ENCODE measurements at places on chromosomes 12 and 14.

DNA sequence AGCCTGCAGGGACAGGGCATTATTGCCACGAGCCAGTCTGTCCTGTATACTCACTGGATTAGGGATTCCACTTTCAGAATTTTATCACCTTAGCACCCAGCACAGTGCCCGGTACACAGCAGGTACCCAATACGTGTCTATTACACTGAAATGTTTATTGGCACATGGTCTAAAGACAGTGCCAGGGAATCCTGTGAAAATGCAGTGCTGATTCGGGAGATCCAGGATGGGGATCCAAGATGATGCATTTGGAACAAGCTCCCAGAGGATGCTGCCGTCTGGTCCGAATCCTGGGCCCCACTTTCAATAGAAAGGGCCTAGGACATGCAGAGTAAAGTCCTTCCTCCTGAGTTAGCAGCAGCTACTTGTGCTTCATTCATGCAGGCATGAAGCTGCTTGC lies 230.7 kb downstream of the CACNA1C start:
- no peak for DNase-seq

DNA sequence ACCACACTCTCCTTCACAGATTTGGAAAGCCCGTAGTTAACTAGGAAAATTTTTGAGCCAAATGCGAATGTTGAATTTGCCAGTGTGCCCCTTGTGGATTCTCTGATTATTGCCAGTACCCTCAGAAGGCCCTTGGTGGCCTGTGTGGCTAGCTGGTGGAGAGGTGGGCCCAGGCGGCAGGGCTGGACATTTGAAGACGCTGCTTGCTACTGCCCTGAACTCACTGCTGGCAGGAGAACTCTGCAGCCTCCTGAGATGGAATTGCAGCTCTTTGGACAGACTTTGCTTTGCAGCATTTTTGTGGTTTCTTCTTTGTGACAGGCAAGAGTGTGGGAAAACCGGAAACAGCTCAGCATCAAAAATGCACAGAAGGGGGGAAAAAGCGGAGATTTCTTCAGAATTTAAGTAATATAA lies 97.6 kb downstream of the TGFB3 start:
- DNase-seq: no peak

DNA sequence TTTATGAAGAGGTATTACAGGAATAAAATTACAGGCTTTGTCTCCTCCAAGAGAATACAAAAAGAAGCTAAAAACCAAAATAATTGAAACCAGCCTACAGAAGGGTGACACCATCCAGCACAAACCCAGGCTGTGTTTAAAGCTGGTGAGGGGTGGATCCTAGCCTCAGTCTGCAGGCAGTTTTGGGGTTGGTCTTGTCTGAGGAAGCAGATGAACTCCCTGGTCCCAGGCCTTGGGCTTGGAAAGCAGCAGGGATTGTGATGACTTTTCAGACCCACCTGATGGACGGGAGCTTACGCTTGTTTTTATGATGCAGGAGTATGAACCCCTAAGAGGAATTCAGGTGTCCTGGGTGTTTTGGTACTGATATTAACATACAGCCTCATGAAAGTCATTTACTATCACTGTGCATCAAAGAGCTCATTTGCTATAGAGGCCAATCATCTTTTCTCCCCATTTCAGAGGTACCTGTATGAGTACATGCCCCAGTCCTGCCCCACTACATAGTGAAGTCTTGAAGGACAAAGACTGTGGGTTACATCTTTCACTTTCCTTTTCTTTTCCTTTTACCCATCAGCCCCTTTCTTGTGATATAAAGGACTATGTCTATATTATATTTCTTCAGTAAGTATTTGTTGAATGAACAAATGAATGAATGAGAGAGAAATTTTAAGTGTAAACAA lies 18.1 kb downstream of the PRICKLE1 start:
- DNase-seq: no peak

DNA sequence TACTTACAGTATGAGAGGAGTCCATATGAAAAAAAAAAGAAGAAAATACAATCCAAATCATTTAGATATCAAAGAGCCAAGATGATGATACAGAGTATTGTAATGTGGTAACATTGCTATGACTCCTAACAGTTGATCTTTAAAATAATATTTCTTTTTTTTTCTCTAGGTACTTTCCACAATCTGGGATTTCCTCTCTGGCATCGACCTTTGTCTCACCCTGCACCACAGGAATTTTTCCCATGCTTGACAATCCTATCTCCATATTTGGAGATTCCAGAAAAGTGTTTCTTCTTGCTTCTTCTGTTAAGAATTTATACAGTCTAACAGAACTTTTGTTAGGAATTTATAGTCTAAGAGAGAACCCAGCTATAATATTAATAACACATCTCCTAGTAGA lies 184.4 kb downstream of the ITPR2 start:
- DNase-seq: no peak

DNA sequence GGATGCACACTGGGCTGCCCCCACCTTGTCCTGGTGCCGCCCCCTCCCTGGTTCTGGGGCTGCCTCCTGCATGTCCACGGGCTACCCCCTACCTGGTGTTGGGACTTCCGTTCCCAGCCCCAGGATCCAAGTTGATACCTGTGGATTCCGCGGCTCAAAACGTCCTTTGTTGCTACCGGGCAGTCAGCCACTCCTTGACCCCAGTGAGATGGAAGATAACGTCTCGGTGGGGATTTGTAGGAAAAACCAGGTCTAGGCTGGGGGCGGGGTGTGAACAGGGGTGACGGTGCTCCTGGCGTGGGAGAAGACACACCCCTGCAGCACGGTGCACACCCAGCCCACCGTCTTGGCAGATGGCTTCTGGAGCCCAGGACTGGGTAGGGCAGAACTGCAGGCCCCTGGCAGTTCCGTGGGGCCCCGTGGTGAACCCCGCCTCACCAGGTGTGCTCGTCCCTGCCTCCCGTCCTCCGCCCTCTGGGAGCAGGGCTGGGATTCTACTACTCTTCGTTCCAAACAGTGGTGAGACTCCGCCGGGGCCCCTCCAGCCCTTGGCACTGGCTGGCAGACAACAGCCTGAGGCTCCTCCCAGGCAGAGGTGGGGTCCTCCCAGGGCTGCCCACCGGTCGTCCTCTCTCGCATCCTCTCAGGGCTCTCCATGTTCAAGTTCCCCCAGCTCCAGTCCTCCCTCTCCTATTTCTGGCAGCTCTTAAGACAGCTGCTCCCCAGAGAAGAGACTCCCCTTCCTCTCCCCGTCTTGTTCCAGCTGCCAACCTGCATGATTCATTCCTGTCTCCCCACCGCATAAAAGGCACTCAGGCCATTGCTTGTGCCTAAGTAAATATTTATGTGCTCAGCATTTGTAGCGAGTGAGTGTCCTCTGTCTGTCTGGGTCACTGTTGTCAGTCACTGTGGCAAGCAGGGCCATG lies 75.5 kb downstream of the FBXL14 start:
- DNase-seq: no peak

GRCh38 chr14:92886337-92886736 lies 36.6 kb upstream of the CHGA start:
- DNase-seq: no peak

- no peak for DNase-seq
Observed at GRCh38 chr12:81077329-81077685, 572 bp upstream of the ACSS3 start.

- DNase-seq: no peak
Observed at GRCh38 chr14:50040895-50041465, 75.4 kb downstream of the VCPKMT start.

DNA sequence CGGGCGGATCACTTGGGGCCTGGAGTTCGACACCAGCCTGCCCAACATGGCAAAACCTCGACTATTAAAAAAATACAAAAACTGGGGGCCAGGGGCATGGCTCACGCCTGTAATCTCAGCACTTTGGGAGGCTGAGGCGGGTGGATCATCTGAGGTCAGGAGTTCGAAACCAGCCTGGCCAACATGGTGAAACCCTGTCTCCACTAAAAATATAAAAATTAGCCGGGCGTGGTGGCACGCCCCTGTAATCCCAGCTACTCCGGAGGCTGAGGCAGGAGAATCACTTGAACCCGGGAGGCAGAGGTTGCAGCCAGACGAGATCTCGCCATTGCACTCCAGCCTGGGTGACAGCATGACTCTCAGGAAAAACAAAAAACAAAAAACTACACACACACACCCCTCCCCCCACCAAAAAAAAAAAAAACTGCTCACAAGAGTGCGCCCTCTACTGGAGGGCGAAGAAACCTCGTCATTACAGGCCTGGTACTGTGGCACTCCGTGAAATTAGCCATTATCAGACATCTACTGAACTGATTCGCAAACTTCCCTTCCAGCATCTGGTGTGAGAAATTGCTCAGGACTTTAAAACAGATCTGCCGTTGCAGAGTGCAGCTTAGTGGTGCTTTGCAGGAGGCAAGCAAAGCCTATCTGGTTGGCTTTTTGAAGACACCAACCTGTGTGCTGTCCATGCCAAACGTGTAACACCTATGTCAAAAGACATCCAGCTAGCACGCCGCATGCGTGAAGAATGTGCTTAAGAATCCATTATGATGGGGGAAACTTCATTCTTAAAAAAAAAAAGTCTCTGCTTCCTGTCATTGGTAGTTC lies 7.7 kb downstream of the PPP1R3E start:
- peak; percentile 40 for DNase-seq

GRCh38 chr14:79057333-79057732 lies 887.2 kb downstream of the NRXN3 start:
- DNase-seq: no peak

All from activated T-cell treated with anti-CD3 and anti-CD28 coated beads for 1 hour (primary cell).